Peyer's patch (tissue), 4 donors: ENCODE measurements at places on chromosomes 1 and 21.

- DNase-seq = no peak
Measured at GRCh38 chr1:121414905-121415304, 230.1 kb downstream of the SRGAP2C start.

DNA sequence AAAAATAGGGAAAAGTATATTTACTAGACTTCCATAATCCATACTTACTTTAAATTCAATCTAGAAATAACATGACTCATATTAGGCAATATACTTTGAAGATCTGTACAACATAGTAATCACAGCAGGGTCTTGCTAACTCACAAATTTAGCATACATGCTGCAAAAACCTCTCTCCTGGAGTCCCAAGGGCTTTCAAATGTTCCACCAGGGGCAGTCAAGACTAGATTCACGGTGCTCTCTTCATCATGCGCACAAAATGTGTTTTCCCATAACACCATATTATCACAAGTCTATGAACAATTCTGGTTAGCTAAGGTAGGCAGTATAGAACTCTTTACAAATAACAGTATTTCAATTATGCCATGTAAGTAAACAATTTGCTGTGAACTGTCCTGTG lies 45.8 kb downstream of the SSX2IP start:
- DNase-seq = no peak

GRCh38 chr1:60169206-60169605 lies 95.6 kb upstream of the C1orf87 start:
- DNase-seq = no peak

- DNase-seq = no peak
Measured at GRCh38 chr1:200351826-200352549, 57.8 kb downstream of the ZNF281 start.

- peak; percentile 73 for DNase-seq
Measured at GRCh38 chr1:1889847-1890505, 911 bp downstream of the GNB1 start.

- no peak for DNase-seq
Measured at GRCh38 chr1:93330617-93331016, 15.1 kb upstream of the DR1 start.

DNA sequence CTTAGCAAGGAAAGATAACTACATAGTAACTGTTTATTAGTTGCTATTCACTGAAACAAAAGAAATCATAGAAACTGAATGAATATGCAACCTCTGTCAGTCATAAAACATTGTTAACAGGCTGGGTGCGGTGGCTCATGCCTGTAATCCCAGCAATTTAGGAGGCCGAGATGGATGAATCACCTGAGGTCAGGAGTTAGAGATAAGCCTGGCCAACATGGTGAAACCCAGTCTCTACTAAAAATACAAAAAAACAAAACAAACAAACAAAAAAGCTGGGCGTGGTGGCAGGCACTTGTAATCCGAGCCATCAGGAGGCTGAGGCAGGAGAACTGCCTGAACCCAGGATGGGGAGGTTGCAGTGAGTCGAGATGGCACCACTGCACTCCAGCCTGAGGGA lies 44.1 kb downstream of the CRB1 start:
- DNase-seq = no peak

DNA sequence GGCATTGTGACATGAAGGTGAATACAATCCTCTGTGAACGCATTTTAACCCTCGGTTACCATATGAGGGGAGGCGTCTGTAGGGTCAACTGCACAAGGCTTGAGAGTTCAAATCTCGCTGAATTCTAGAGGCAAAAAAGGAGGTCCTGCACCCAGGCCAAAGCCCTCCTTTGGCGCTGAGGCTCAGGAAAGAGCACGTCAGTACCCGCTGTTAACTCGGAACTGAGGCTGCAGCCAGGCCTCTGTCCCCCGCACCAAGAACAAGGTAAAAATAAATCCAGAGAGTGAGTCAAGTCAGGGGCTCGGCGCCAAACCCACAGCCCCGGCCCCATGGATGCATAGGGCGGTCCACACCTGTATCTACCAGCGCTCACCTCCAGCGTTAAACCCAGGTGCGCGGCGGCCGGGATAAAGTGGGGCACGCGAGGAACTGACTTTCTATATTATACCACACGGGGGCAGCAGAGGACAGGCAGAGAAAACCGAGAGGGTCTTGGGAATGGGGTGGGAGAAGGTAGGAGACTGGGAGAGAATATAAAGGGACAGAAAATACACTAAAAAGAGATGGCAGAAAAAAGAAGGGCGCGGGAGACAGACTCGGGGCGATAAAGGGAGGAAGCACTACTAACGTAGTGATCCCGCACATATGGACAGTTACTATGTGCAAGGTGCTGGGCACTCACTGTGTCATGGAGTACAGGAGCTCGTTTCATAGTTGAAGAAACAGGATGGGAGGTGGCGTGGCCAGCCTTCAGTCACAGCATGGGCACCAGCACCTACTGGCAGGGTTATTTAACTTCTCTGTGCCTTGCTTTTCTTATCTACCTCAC lies 54.9 kb downstream of the DMRTA2 start:
- DNase-seq = peak; percentile 67

DNA sequence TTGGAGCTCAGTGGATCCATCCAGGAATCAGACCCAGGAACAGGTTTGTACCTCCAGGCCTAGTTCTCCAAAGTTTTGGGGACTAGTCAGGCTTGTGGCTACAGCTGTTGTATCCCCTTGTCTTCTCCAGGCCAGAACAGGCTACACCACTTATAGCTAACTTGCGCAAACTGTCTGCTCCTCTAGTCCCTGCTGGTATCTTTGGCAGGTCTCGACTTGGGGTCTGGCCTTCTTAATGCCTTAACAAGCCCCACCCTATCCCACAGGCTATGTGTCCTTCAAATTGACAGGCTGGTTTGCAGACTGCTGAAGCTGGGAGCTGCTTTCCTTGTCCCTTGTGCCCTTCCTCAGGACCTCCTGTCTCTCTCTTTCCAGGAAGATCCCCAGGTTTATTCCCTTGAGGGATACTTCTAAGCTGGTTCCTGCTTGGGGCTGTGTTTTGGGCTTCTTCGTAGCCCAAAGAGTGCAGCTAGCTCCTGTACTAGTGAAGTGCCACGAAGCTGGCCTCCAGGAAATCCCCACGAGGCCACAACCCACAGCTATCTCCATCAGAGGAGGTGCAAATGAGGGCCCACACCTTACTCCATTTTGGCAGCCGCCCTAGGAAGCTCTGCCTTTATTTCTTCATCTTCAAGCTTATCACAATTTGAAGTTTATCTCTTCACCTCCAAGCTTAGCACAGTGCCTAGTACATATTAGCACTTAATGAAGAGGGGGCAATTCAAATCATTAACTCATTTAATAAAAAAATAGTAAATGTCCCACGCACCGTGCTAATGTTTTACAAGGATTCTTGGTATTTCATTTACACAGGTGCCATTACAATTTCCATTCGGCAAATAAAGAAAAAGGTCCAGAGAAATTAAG lies 683 bp upstream of the DMAP1 start:
- no peak for DNase-seq

GRCh38 chr1:100387657-100388350 lies 35.5 kb downstream of the CDC14A start:
- DNase-seq = no peak

DNA sequence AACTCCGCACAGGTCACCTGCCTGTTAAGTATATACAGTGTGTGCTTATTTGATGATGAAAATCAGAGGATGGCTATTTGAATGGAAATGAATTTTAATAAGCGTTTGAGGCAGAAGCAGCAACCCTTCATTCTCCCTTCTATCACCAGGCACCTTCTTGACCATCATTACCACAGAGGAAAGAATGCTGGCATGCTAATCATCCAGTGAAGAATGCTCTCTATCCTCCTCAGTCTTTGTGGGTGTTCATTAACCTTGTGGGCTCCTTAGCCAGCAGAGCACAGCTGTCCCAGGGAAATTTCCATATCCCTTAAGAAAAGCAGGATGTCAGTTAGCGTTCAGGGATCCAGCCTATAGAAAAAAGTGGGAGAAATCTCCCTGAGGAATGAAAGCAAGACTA lies 428.0 kb upstream of the CAMK1G start:
- DNase-seq = no peak

DNA sequence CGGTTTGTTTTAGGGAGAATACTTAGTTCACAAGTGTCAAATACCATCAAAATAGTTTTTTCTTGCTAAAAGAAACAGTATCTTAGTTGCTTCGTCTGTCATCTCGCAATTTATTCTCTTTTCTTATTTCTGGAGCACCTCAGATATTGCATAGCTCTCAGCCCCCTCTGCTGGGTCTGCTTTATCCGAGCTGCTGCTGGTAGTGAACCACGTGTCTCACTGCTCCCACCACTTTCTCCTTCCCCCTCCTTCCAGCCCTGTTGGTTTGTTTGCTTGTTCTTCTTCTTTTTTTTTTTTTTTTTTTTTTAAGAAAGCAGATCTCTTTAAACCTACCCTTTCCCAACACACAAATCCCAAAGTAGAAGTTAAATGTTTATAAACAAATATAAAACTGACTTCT lies 170.8 kb downstream of the EDEM3 start:
- DNase-seq = no peak

- DNase-seq = no peak
Measured at GRCh38 chr1:53968125-53968513, 22.0 kb downstream of the LRRC42 start.

DNA sequence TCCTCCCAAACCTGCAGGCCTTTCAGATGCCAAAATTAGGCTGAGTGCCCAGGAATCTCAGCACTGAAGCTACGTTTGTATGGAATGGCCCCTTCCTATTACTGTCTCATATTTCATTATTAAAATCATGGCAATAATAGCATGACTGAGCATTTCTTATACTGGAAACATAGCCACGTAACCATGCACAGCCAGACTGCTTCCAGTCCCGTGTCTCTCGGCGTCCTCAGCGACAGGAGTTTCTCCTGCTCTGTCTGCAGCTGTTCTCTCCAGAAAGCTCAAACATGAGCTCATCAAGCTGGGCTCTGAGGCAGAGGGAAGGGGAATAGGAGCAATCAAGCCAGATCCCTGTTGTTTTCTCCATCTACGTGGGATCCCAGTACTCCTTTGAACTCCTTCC lies 104.0 kb downstream of the CDC7 start:
- no peak for DNase-seq

GRCh38 chr21:45853703-45854342 lies 127.7 kb upstream of the COL6A1 start:
- no peak for DNase-seq

- DNase-seq = no peak
Measured at GRCh38 chr1:4085546-4085945, 185.5 kb upstream of the C1orf174 start.
